Breast epithelium (tissue), 4 donors: ENCODE measurements at places on chromosomes 12 and 14. TPM values are rescaled to one million over a fixed set of nuclear protein-coding genes. Genes with fewer than 3 reads are reported as not detected.

GLIPR1L2 gene
- total RNA-seq, result 6.3 TPM

ESYT1 gene
- 243 TPM for total RNA-seq

DEGS2 gene
- 12.0 TPM for total RNA-seq

SOX5 gene
- total RNA-seq, result 10.5 TPM

HSPB8 gene
- 44.5 TPM for total RNA-seq

C12orf60 gene
- 1.4 TPM for total RNA-seq

PLEK2 gene
- not detected for total RNA-seq
